Hypothalamus (tissue), 51 donors: ENCODE measurements at places on chromosomes 1 and 21.

GRCh38 chr21:14567331-14568279 is 21.5 kb upstream of the SAMSN1 start:
- DNase-seq: no peak

GRCh38 chr1:245007852-245008251 is 143.5 kb upstream of the HNRNPU start:
- DNase-seq: no peak

- no peak for DNase-seq
Observed at GRCh38 chr1:27538793-27539192, 48.8 kb upstream of the WASF2 start.

DNA sequence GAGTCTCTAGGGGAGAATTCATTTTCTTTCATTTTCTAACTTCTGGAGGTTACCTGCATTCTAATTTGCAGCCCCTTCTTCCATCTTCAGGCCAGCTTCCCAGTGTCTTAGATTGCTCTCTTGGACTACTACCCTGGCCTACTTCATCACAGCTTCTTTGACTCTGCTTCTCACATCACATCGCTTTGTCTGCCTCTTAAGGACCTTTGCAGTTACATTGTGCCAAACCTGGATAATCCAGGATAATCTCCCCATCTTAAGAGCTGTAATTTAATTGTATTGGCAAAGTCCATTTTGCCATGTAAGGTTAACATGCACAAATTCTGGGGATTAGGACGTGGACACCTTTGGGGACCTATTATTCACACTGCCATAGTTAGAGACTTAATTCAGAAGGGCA is 18.4 kb downstream of the RNF2 start:
- no peak for DNase-seq

DNA sequence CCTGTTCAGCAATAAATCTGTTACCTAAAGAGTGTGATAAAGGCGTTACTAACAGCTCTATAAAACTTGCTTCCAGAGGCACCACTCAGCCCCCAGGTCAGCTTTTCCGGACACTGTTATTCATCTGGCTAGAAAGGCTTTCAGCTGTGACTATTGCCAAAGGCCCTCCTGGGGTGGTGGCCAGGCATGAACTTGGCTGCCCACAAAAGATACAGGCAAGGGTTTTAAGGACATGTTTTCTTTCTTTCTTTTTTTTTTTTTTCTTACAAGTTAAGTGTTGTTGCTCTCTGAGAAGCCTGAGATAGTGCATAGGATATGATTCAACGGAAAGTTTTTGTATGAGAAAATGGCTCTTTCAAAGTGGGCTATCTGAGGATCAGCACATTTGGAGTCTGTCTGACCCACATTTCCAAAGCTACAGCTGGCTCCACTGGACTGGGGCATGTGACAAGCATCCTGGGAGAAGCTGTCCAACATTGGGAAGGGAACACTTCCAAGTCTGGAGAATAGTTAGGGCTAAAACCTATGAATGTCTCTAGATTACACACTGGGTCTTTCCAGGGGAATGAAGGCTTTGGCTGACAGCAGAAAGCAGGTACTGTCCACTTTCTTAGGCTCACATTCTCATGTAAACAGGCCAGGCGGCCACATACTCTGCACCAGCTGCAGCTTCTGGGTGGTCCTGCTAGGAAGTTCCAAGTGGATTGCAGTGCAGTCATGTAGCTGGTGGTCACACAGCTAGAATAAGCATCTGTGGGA is 639.7 kb downstream of the LMO4 start:
- DNase-seq: no peak

DNA sequence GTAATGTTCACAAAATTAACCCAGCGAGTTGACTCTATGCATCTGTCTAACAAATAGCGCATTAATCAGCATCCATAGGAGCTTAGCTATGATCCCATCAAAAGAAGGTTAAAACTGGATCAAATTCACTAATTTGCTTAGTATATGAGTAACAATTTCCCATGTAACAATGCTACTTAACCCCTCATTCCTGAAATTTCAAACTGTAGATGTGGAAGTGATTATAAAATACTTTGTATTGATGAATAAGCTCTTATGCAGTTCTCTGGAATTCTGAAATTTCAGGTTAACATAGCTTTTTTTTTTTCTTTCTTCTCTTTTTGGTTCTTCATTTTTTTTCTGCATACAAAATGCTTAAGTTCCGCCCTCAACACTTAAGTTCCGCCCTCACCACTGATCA is 1272.7 kb downstream of the KCNT2 start:
- DNase-seq: no peak

DNA sequence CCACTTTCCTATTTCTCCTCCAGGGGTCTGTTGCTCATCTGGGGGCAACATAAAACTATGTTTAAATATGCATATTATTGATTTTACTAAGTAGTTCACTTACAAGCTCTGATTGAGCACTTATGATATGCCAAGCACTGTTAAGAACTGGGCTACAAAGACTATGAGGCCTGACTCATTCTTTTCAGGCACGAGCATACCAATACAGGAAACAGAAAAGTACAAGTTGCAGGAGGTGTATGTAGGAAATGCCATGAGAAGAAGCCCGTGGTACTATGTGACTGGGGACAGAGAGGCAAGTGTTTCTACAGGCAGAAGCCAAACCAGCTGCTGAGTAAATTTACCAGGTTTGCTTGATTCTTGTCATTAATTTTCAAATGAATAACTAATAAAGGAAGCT is 120.4 kb upstream of the PTGFR start:
- DNase-seq: no peak

DNA sequence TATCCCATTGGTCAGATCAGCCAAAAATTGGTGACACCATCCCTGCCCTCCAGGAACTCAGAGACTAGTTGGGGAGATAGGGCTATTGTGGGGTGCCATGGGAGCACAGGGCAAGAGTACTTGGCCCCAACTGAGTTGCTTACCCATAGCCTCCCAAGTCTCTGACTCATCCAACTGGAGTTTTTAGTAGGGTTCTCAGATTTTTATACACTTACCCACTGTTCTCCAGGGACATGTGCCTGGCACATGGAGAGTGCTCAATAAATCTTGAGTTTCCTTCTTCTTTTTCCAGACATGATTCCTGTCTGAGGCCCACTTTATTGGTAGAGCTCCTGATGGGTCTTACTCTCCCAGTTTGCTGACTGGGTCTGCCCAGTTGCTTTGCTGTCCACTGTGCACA is 56.7 kb downstream of the OVGP1 start:
- DNase-seq: no peak

- no peak for DNase-seq
Observed at GRCh38 chr1:200625381-200625824, 4.9 kb upstream of the KIF14 start.

- no peak for DNase-seq
Observed at GRCh38 chr1:32194984-32195383, 5.4 kb upstream of the CCDC28B start.

DNA sequence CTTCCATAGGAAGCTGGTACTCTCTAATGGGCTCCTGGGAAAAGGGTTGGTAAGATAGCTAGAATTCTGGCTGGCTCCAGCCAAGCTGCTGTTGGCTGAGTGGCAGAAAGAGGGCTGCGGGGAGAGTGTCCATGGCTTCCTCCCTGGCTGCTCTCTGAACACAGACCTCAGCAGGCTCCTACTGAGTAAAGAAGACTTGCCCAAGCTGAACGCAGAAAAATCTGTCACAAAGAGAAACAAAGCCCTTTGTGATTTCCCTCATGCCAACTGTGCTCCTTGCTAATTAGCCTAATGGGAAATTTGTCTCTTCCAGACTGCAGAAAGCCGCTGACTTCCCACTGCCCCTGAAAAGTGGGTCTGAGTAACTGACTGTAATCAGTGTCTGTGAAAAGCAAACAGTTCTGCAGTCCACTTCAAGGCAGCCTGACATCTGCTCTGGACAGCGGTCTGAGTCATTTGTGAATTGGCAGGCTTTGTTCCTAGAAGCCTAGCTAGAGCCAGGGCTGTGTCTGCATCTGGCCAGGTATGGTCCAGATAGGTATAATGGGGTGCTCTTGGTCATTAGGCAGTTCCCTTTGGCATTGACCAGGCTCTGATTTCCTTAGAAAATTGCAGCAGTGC is 282.8 kb downstream of the ZNF648 start:
- no peak for DNase-seq
